Lower lobe of right lung (tissue), 2 donors: ENCODE measurements at places on chromosomes 12 and 14.
A peak's percentile ranks its signal among the peaks of the same experiment; 100 is the strongest.

- H3K36me3 ChIP-seq = no peaks in the 10 kb centered on the region
- peak; percentile 63 for DNase-seq
- peaks cover 40% of the 10 kb centered on the region for H3K4me1 ChIP-seq
- H3K27ac ChIP-seq = peak overlapping the region; percentile 84
- H3K4me3 ChIP-seq = peak overlapping the region; percentile 94
These were observed 400 bp downstream of the CHST11 start for GRCh38 chr12:104456950-104457745.

DNA sequence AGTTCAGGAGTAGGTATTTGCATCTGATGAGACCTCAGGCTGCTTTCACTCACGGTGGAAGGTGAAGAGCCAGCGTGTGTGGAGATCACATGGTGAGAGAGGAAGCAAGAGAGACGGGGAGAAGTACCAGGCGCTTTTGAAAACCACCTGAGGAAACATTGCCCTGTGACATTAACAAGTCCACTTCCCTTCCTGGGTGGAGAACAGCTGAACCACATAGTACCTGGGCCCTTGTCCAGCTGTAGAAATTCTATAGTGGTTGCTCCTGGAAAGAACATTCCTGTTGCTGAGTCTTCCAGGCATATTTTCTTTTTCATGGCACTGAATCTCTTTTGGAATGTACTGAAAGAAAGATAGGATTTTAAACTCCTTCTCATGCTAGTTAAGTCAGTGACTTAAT is 87.3 kb upstream of the RIN3 start:
- no peak for DNase-seq
- no peak overlapping the region for H3K4me3 ChIP-seq
- H3K27me3 ChIP-seq = no peaks in the 10 kb centered on the region

DNA sequence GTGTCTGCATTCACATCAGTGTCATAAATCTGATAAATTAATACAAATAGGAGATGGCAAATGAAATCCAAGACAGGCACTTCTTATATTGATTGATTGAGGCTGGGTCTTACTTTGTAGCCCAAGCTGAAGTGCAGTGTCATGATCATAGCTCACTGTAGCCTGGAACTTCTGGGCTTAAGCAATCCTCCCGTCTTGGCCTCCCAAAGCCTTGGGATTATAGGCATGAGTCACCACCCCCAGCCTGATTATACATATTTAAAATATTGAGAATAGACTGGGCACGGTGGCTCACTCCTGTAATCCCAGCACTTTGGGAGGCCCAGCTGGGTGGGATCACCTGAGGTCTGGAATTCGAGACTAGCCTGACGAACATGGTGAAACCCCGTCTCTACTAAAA is 51.3 kb downstream of the MARK3 start:
- DNase-seq = no peak
- no peaks in the 10 kb centered on the region for H3K4me1 ChIP-seq
- no peaks in the 10 kb centered on the region for H3K27me3 ChIP-seq
- no peak overlapping the region for H3K27ac ChIP-seq
- H3K36me3 ChIP-seq = peaks cover 39% of the 10 kb centered on the region

GRCh38 chr14:23432102-23432925 is 3.1 kb downstream of the MYH7 start:
- H3K27ac ChIP-seq = no peak overlapping the region
- no peaks in the 10 kb centered on the region for H3K27me3 ChIP-seq
- no peaks in the 10 kb centered on the region for H3K36me3 ChIP-seq

- H3K27ac ChIP-seq = no peak overlapping the region
- no peak for DNase-seq
- no peaks in the 10 kb centered on the region for H3K27me3 ChIP-seq
- peaks cover 96% of the 10 kb centered on the region for H3K36me3 ChIP-seq
- no peak overlapping the region for H3K4me3 ChIP-seq
These were observed 7.4 kb downstream of the PARP2 start for GRCh38 chr14:20350860-20351259.

DNA sequence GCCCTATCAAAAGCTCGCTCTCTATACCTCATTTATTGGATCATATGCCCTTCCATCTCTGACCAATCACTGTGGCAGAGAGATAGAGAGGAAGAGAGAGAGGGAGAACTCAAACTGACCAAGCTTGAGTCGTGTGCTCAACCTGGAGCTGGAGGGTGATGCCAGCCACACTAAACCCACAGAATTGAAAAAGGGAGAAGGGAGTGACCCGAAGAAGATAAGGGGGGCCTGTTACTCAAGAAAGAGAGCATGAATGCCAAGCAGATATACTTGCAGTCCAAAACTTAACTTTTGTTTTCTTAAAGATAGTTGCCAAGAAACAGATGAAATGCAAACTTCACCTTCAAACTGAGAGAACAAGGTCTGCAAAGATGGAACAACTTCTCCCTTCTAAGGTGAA is 112.7 kb downstream of the BTG1 start:
- no peak for DNase-seq
- peak overlapping the region; percentile 71 for H3K27ac ChIP-seq
- H3K4me1 ChIP-seq = peaks cover 65% of the 10 kb centered on the region

- H3K4me1 ChIP-seq = peaks cover 16% of the 10 kb centered on the region
- no peak for DNase-seq
- H3K27me3 ChIP-seq = no peaks in the 10 kb centered on the region
- H3K4me3 ChIP-seq = no peak overlapping the region
- H3K27ac ChIP-seq = no peak overlapping the region
These were observed 42.3 kb upstream of the EVL start for GRCh38 chr14:100022772-100023451.
